Urothelium cell line (cell line): ENCODE measurements at places on chromosomes 7 and 10.

GRCh38 chr7:7157177-7157886 lies 25.0 kb upstream of the C1GALT1 start:
- peak; percentile 83 for DNase-seq

- DNase-seq, result no peak
Measured at GRCh38 chr7:141114029-141114664, 40.3 kb downstream of the TMEM178B start.

GRCh38 chr10:102324061-102324460 lies 71.4 kb upstream of the NFKB2 start:
- DNase-seq, result no peak

- peak; percentile 27 for DNase-seq
Measured at GRCh38 chr10:97333601-97334369, 744 bp downstream of the FRAT2 start.

- DNase-seq, result peak; percentile 32
Measured at GRCh38 chr10:63935705-63936104, 414.5 kb downstream of the REEP3 start.

GRCh38 chr7:7577888-7578287 lies 11.2 kb downstream of the MIOS start:
- DNase-seq, result no peak

DNA sequence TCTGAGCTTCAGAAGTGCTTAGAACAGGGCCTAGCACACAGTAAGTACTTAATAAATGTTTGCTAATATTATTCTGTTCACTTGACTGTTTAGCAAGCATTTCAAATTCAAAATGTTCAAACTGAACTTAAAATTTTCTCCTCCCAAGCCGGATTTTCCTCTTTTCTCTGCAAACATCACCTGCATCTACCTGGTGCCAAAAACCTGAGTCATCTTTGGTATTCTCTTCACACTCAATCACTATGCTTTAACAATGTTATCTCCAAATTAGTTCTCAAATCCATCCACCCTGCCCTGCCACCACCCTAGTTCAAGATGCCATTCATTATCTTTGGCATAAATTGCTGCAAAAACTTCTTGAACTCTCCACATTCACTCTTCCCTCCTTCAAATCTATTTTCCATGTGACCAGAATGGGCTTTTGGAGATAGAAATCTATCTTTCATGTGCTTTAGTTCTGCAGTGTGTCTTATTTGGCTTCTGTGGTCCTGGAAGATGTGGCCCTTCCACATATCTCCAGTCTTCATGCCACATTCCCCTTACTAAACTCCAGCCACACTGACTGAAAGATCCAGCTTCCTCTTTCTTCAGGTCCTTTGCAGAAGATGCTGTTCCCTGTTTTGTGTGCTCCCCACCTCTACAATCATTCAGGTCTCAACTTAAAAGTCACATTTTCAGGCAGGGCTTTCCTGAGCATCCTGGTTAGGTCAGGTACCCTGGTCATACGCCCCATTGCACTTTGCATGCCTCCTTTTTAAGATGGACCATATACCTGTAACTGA lies 2.0 kb downstream of the GGCT start:
- no peak for DNase-seq

GRCh38 chr10:110967009-110967630 lies 47.7 kb downstream of the SHOC2 start:
- DNase-seq, result no peak

DNA sequence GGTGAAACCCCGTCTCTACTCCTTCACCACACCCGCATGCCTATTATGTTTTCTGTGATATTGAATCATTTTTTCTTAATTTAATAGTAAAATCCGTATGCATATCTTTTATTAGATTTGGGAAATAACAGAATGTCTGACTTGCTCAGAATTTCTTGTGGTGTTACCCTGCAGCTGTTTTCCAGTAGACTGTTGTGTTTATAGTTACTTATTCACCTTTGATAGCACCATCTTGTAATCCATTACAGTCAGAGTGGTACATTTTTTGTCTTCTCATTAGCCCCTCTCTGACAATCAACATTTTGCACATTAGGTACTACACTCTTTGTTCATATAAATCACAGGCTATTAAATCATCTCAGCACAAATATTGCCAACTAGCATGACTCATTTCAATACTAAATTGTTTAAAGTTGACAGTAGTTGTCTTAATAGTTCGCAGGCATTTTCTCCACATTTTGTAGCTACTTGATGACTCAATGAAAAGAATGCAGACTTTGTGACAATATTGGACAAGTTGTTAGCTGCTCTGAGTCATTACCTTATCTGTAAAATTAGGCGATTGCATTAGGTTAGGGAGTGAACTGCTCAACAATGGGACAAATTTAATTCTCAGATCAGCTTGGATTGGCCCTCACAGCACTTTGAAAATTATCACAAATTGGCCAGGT lies 17.8 kb upstream of the SLC16A12 start:
- DNase-seq, result peak; percentile 57

GRCh38 chr7:49773218-49773935 lies at the start of gene VWC2:
VWC2 (plus strand) TSS chr7:49773638; CDS start chr7:49775436, 1,798 bp downstream.
- peak; percentile 42 for DNase-seq

DNA sequence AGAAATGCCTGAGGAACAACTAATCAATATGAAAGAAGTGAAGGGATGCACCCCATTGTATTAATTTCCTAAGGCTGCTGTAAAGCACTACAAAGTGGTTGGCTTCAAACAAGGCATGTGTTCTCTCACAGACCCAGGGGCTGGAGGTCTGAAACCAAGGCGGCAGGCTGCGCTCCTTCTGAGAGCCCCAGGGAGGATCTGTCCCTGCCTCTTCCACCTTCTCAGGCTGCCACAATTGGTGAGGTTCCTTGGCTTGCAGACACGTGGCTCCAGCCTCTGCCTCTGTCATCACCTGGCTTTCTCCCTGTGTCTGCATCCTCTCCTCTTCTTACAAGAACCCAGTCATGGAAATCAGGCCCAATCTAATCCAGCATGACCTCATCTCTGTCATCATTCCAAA lies 110.1 kb downstream of the TNS3 start:
- DNase-seq, result no peak

- no peak for DNase-seq
Measured at GRCh38 chr7:144524271-144524670, 120.8 kb upstream of the NOBOX start.

GRCh38 chr7:26195867-26196657 lies 4.5 kb downstream of the HNRNPA2B1 start:
- no peak for DNase-seq

DNA sequence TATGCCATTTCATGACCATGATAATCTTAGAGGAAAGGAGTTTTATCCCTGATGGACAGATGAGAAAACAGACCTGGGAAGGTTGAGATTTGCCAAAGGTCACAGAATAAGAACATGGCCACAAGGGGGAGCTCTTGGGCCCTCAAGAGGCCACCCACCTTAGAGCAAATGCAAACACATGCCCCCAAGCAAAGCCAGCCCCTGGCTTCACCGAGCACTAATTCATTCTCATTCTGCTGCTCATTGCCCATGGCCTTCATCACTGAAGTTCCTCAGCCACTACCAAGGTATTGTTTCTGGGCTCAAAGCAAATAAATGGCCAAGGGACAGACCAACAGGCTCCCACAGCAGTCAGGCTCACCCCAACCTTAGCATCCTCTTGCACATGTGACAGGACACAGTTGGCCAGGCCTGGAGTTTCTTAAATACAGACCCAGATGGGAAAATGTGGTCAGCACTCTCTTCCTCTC lies 44.2 kb downstream of the PDLIM1 start:
- peak; percentile 61 for DNase-seq

DNA sequence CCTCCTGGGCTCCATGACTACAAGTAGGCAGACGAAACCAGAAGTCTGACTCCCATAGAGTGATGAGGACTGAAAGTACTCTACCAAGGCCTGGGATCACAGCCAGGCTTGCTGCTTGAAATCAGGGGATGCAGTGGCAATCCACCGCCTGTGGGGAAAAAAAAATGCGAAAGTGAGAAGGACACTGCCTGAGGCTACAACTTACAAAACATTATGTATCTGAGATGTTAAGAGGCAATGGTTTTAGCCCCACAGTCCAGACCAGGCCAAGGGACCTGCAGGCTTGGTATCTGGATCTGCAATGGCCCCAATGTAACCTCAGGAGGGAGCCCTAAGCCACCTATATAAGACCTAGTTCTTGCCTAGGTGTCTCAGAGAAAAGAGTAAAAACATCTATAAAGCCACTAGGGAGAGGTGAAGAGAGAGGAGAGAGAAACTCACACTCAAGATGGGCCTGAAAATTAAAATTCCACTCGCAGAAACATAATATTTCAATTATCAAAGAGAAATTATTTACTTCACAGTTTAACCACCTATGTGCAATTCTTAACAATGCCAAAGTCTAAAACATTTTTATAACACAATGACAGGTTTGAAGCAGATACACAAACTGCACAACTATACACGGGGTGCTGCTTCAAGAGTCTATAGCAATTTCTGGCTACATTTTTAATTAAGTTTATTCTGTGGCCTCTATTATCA lies 13.9 kb downstream of the DNAJC1 start:
- DNase-seq, result peak; percentile 44

DNA sequence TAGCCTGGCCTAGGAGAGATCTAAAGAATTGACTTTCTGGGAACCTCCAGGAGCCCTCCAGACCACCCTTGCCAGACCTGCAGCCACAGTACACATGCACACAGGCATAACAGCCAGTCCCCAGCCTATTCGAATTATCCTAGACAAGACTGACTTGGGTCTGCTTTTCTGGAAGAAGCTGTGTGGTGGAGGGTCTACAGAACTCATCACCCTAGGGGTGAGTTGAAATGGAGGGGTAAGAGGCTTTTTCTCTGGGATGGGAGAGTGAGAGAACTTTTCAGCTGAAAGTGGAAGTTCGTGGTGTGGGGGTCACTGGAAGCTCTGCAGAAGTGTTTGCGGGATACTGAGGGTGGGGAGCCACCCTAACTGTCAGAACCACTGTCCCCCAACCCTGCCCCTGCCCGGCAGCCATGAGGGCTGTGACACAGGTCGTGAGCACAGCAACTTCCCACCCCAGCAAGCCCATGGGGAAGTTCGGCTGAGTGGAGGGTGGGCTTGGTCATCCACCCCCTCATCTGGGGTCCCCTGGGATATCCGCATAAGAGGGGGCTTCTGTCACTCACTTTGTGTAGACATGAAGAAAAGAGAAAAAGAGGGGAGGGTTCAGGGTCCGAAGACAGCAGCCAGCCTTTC lies 7.8 kb downstream of the TLX1 start:
- no peak for DNase-seq

GRCh38 chr7:112176241-112176640 lies 30.0 kb downstream of the DOCK4 start:
- DNase-seq, result no peak

DNA sequence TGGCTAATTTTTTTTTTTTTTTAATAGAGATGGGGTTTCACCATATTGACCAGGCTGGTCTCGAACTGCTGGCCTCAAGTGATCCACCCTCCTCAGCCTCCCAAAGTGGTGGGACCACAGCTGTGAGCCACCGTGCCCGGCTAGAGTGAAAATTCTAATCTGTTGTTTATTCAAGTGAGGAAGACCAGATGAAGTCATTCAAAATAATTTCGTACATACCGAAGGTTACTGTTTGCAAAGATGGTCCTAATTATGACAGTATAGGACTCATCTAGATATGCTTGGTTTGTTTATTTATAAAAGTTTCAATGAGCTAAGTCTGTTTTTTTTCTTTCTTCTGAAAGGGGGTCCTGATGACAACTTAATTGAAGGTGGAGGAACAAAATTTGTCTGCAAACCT lies 376.8 kb downstream of the EXOC4 start:
- no peak for DNase-seq

DNA sequence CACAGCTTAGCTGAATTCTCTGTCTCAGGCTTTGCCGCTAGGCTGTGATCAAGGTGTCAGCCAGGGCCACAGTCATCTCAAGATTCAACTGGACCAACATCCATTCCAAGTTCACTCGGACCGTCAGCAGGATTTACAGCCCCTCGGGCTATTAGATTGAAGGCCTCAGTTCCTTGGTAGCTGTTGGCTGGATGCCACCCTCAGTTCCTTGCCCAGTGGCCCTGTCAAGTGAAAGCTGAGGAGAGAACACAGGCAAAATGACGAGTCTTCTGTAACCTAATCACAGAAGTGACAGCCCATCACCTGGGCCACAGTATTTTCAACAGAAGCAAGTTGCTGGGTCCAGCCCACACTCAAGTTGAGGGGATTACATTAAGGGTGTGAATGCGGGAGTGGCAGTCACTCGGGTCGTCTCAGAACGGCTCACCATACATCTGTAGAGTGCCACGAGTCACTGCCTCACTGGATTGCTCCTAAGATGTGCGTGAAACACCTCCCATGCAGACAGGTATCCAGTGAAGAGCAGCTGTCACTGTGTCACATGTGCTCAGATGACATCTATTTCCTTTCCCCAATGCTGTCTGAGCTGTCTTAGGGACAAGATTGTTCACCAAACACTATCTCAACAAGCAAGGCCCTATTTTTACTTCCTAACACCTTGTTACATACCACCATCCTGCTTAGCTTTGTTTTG lies 78.9 kb upstream of the PRLHR start:
- DNase-seq, result no peak

DNA sequence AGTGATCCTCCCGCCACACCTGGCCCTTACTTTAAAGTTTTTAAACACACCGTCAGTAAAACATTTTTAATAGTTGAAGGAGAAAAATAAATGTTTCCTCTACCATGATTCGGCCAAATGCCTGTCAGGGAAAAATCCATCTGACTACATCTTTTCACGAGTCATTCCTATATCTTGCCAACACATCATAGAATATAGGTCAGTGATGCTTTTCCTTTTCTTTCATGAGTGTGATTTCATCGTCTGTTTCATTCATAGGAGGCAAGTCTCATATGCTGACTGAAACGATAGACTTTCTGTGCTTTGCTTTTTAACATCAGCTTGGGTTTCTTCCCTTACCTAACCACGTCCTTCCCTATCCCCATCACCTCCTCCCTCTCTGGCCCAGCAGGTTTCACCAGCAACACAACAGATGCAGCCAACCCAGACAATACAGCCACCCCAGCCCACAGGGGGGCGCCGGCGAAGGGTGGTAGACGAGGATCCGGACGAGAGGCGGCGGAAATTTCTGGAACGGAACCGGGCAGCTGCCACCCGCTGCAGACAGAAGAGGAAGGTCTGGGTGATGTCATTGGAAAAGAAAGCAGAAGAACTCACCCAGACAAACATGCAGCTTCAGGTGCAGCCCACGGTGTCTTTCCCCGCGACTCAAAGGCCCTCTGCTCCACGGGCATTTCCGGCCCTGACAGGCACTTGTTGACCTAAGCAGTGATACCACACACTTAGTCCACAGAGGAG lies 149.2 kb downstream of the TRIL start:
- no peak for DNase-seq

DNA sequence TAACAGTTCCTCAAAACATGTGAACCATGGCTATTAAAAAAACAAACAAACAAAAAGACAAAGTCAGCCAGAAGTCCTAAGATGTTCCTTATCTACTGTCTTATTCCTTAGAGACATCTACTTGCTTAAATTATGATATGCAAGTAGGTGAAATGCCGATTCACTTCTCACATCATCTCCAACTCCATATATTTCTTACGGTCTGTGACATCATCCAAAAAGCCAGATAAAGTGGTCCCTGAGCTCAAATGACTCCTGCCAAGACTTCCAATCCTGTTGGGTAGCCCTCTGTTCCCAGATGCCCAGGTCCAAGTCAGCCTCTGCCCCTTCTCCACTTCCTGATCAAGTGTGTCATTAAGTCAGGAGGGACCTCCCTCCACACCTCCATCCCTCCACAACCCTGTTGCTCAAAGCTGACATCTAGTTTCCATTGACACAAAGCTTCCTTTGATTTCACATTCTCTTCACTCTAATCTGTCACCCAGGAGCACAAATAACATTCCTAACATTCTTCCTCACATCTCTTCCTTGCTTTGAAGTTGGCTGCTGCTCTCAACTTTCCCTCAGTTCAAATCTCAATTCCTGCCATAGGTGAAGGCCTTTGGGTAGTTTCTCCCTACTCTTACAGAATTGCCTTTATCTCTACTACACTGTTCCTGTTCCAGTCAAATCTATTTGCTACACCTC lies 56.1 kb upstream of the PDLIM1 start:
- DNase-seq, result peak; percentile 67

GRCh38 chr10:111137007-111137406 lies 60.2 kb downstream of the ADRA2A start:
- DNase-seq, result no peak
